ENCODE measurements at places on chromosomes 13 and 19.
A peak's percentile ranks its signal among the peaks of the same experiment; 100 is the strongest.

- DNase-seq: peak; percentile 52
These were observed 933 bp upstream of the UQCR11 start for GRCh38 chr19:1606138-1606651.

DNA sequence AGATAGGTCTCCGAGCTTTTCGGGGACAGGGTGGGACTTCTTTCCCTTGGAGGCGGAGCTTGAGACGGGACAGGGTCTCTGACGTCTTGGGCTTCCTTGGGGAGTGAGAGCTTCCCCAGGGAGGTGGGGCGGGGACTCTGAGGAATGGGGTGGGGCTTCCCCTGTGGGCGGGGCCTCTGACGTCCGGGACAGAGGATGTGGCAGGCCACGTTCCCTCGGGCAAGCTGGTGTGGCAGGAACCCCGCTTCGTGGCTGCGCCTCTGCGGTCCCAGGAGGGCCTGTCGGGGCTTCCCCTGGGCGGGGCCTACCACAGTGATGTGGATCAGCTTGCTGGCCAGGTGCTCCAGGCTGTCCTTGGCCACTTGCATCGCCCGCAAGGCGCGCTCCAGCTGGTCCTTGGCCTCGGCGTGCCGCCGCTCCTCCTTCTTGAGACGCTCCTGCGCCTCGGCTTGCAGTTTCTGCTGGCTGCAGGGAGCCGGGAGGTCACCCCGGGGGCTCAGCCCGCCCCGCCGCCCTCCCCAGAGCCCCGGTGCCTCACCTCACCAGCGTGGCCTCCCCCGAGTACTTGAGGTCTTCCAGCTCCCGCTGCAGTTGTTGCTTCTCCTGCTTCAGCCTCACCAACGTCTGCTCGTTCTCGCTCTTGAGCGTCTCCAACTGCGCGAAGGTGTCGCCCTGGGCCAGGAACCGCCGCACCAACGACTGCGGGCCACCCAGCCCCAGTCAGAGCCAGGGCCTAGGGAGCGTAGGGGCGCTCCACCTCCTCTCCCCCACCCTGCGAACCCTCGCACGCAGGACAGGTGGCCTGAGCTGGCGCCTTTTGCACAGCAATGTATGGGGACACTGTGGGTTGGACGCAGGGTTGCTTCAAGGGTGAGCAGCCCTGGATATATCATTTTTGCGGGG is 3.3 kb upstream of the RGL3 start:
- DNase-seq: peak; percentile 93

GRCh38 chr19:55389386-55390317 is 3.9 kb downstream of the RPL28 start:
- DNase-seq: no peak

DNA sequence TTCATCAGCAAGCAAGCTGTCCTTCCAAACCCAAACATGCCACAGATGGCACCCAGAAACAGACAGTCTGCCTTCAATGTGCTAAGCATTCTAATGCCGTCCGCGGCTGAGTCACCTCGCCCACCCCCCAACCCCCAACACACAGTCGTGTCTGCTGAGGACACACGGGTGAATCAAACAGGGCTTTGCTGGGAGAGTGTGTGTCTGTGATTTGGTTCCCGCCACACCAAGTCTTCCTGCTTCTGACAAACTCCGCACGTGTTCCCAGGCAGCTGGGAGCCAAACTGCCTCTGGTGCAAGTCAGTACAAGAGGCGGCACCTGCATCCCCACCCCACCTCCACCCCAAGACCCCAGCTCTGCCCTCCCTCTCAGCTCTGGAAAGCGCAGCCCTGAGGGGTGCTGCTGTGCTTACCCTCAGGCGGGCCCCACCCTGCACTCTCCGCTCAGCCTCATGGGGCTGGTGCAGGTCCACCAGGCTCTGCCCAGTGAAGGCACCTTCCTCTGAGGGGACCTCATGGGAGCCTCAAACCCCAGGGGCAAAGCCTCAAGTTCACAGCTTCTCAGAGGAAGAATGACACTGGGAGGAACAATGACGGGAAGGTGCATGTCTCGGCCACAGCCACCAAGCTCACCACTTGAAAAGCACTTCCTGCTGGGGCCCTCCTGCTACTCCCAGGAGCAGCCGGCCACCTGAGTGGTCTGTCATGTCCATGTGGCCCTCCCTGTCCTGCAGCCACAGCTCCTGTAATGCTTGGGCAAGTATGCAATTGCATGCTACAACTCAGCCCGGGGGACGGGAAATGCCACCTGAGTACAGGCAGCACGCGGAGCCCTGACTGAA is 15.0 kb upstream of the SLC35E1 start:
- no peak for DNase-seq

- no peak for DNase-seq
These were observed 23.5 kb downstream of the SHANK1 start for GRCh38 chr19:50696094-50696483.

DNA sequence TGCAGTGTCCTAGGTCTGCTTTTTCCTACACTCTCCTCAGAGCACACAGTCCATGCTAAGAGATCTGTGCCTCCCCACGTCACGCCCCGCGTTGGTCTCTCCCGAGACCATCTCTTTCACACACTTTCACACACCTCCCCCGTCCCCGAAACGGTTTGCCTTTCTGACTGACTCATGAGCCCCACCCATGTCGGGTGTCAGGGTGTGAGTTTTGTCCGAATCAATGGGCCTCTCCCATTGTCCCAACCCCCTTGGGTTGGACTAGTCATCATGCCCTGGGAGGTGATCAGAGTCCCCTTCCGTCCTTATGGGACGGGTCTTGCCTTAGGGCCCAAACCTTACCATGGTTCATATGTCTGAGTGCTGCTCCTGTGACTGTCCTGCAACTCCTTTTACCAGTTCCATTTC is 214.0 kb upstream of the HTR2A start:
- DNase-seq: no peak

GRCh38 chr13:109785141-109785891 is 1.1 kb downstream of the IRS2 start:
- DNase-seq: peak; percentile 40

GRCh38 chr19:11299946-11300810 is 4.2 kb downstream of the TSPAN16 start:
- DNase-seq: no peak

- DNase-seq: no peak
These were observed 9.1 kb downstream of the UBE2L5 start for GRCh38 chr13:30431269-30431940.

DNA sequence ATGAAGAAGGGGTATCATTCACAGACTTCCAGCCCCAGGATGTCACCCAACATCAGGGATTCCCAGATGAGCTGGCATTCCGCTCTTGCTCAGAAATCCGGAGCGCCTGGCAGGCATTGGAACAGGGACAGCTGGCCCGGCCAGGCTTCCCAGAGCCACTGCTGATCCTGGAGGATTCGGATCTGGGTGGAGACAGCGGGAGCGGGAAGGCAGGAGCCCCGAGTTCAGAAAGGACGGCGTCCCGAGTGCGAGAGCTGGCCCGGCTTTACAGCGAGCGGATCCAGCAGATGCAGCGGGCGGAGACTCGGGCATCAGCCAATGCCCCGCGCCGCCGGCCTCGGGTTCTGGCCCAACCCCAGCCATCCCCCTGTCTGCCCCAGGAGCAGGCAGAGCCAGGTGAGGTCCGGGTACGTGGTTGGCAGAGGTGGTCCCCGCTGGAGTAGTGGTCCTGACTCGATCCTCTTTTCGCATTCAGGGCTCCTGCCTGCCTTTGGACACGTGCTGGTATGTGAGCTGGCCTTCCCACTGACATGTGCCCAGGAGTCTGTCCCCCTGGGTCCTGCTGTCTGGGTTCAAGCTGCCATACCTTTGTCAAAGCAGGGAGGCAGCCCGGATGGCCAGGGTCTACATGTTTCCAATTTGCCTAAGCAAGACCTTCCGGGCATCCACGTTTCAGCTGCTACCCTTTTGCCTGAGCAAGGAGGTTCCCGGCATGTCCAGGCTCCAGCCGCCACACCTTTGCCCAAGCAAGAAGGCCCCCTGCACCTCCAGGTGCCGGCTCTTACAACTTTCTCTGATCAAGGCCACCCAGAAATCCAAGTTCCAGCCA is 11.0 kb downstream of the PLEKHG2 start:
- DNase-seq: no peak

DNA sequence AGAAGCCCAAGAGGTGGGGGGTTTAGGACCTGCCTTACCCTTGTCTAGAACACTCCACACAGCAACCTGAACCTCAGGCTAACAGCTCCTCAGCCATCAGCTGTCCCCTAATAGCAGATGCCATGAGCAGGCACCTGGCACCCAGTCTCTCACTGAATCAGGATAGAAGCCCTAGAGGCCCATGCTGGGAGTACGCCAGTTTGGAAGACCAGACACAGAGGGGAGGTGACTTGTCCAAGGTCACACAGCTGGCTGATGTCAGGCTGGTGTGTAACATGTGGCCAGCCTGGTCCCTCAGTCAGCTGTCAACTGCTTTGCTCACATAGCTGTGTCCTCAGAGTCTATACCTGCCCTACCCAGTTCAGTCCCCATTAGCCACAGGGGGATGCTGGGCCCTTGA is 12.8 kb upstream of the SAMD1 start:
- no peak for DNase-seq

DNA sequence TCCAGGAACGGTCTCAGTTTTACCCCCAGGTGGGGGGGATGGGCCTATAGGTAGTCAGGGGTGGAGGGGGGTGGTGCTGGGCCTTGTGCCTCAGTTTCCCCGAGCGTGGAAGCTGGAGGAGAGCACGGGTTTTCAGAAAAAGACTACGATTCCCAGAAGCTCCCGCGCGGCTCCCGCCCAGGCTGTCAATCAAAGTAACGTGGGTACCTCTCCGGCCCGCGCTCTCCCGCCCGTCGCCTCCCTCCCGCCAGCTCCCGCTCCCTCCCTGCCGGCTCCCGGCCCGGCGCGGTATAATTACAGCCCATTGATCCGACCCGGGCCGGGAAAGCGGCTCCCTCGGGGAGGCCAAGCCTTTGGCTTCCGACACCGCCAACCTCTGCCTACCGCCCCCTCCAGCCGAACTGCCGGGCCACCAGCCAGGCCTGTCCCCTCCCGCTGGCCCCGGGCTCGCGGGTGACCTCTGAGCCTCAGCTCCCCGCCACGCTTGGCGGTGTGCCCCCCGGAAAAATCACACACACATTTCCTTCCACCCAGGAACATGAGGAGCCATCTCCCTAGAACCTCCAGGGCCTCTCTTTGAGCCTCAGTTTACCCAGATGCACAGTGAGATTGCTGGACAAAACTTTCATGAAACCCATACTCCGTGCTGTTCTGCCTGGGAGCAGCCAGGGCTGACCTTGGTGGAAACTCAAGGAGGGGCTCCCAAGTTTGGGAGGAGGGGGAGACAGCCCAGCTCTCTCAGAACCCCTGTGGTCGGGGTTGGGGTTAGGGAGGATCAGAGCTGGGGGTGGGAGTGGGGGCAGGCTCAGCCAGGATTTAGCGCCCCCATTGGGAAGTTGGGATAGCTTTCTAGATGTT is 7.3 kb upstream of the TLE2 start:
- DNase-seq: peak; percentile 93

GRCh38 chr13:112442483-112443090 is 66.4 kb downstream of the SPACA7 start:
- DNase-seq: no peak

GRCh38 chr19:42596391-42597072 is 1.8 kb upstream of the CEACAM8 start:
- DNase-seq: peak; percentile 52

DNA sequence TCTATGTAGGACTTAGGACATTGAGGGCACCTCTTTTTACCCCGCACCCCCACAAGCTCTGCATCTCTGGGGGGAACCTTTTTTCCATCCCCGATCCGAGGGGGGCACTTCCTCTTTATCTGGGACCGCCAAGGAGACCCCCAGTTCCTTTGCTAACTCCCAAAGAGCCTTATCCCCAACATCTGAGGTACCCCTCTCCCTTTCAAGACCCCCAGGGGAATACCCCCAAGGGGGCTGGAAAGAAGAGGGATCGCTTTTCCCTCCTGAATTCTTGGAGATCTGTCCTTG is 1.1 kb downstream of the TNFSF9 start:
- DNase-seq: no peak
